ENCODE measurements at places on chromosomes 3 and 15.

- DNase-seq, result no peak
These were observed 22.5 kb downstream of the GABRA5 start for GRCh38 chr15:26889298-26889898.

DNA sequence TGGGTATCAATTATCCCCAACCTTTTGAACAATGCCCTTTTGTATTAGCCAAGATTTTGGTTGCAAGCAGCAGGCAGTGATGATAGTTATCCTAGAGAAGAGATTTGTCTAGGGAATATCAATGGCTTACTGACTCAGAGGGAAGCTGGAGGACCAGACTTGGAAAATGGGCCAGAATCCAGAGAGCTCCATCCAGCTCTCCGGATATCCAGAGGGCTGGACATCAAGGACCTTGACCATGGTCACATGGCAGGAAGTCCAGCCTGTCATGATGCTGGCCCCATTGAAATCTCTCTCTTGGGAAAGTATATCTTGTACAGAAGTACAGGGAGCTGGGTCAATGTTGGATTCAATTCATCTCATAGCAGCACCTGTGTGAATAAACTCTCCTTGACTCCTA is 148.5 kb upstream of the PDZRN3 start:
- no peak for DNase-seq

GRCh38 chr3:149363053-149363452 is 14.4 kb downstream of the TM4SF1 start:
- no peak for DNase-seq

DNA sequence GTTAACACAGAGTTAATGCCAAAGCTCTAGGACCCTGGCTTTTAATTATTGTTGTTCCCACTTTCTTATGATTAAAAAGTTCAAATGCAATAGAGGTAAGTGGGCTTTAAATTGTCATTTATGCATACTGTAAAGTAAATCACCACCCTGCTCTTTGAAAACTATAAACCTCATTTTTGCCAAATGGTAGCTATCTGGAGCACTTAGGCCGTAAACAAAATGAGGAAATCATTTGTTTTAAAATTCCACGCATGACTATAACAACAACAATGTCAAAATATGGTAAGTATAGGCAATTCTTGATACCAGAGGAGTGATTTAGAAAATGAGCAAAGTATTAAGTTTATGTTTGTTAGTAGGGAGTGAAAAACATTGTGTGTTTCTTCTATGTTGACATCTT is 1.8 kb downstream of the UNC13C start:
- no peak for DNase-seq
